ENCODE measurements at places on chromosomes 12 and 14.

- no peak for DNase-seq
Measured at GRCh38 chr12:127126260-127126628, 1140.7 kb upstream of the TMEM132C start.

- no peak for DNase-seq
Measured at GRCh38 chr14:64767215-64767964, 63.2 kb downstream of the PLEKHG3 start.

DNA sequence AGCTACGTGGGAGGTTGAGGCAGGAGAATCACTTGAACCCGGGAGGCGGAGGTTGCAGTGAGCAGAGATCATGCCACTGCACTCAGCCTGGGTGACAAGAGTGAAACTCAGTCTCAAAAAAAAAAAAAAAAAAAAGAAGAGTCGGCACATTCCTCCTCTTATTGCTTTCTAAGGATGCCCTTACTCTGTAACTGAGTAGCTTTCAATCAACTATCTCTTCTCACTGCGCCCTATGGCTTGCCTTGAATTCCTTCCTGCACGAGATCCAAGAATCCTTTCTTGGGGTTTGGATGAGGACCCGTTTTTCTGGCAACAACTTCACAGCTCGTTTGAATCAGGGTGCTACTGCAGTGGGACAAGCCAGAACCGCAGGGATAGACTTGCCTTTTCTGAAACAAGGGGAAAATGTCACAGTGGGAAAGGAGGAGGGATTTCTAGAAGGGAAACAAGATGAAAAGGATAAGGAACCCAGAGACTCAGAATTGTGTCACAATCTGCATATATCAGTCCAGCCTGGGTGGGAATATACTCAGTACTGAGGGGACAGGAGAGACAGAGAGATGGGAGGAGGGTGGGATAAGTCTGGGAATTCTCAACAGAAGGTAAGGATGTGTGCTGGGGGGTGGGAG is 16.1 kb upstream of the RND1 start:
- DNase-seq, result no peak

GRCh38 chr12:68028647-68029046 is 39.4 kb downstream of the IFNG-AS1 start:
- DNase-seq, result no peak

- DNase-seq, result no peak
Measured at GRCh38 chr12:1808798-1809480, 11.4 kb upstream of the LRTM2 start.

DNA sequence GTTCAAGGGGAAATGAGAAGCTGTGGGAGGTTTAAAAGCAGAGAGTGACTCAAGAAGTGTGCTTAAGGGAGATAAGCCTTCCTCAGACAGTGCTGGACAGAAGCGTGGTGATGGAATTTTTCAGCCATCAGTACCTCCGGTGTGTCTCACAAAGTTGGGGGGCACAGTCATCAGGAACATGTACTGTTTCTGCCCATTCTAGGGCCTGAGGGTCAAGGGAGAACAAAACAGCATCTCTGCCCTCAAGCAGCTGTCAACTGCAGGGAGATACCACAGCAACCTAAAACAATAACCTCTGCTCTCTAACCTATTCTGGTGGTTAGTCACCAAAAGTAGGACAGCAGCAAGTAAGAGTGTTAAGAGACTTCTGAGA is 2.0 kb upstream of the STON2 start:
- DNase-seq, result no peak

- peak; percentile 64 for DNase-seq
Measured at GRCh38 chr14:72518809-72519377, 375.0 kb downstream of the DPF3 start.

DNA sequence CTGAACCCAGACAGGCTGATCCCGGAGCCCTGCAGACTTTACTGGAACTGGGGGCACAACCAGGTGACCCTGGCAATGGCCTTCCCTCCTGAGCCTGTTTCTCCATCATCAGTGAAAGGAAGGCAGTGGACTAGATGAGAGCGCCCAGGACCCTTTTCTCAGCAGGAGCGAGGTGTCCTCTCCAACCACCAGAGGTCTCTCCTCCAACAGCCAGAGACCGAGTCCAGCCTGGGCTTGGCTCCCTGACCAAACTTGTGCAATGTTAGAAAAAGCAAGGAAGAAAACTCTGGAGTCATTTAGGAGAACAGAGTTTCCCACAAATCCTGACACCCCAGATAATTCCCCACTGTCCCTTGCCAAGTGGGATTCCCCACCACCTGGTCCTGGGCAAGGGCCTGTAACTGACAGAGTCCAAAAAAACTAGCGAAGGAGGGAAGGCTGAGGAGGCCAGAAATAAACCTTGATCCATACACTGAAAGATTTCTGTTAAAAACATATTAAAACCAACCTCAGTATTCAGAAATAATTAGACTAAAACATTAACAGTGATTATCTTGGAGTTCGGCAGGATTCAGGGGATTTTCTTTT is 9.0 kb downstream of the RPS6KL1 start:
- no peak for DNase-seq

- no peak for DNase-seq
Measured at GRCh38 chr14:92460541-92460915, 53.1 kb upstream of the RIN3 start.

GRCh38 chr14:89797148-89797547 is 157.4 kb downstream of the EFCAB11 start:
- DNase-seq, result no peak

Data from germinal center (tissue), 1 donor.